ENCODE measurements at places on chromosomes 1 and 21.

DNA sequence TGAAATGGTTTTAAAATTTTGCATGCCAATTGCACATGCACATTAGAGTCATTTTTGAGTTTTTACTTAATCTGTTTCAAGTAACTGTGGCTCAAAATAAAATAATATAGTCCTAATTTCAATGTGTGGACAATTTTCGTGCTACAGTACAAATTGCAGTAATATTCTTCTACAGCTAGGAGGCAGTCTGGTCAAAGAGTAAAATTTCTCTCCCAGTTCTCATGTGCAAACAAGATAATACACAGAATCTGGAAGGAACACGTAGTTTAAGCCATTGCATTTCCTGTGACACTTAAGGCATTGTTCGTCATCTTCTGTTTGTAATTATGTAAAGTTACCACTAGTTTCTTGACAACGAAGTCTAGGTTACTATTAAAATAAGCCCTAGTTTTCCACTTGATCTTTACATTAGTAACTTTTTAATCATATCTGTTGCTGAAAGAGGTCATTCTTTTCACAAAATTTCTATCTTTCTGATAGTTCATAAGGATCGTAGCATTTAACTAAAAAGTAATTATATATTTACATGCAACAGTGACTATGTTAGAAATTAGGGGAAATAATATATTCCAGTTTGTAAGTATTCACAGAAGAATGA, 28.9 kb downstream of the ODR4 start:
- peak; percentile 2 for DNase-seq

DNA sequence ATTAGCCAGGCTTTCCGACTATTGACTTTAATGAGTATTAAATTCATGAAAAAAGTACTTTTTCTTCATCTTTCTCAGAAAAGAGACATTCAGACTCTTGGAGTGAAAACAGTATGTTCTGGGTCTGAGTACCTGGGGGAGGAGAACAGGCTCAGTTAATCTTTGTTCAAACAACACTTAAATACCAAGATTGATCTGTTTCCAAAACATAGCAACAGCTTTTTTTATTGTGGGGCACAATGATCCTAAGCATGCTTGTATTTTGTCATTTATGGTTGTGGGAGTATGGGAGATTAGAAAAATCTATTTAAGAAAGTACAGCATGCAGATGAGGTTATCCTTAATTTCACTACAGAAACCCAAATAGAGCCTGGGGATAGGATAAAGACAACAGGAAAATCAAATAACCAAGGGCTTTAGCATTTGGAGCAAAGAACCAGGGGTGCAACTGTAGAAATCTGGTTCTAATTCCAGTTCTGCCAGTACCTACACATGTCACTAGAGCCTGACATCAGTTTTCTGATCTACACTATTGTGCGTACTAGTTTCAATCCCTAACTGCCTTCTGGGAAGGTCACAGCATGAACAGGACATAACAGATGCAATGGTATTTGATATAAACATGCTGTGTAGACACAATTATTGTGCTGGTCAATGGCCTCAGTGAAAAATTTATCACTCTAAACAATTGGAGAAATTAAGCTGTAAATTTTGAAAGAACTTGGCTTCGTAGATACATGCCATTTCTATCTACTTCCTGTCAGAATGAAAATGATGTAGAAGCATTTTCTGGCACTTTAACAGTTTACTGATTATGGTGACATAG, 91.2 kb downstream of the KCNK1 start:
- DNase-seq = no peak

DNA sequence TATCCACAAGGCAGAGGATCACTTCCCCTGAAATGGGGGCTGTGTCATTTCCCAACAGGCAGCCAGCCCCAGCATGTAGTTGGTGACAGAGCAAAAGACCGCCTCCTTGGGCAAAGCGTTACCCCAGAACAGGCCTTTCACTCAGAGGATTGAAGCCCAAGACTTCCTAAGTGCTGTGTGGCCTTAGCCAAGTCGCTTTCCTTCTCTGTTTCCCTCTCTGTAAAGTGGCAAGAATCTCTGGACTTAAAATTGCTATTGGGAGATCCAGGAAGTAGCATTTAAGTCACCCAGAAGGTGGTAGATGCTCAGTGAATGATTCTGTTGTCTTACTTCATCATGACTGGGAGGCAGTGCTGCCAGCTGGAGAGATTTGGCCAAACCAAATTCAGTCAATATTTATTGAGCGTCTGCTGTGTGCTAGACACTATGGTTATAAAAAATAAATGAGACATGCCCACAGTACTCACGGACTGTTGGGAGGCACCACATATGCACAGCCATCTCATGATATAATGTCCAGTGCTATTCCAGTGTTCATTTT, 35.3 kb downstream of the NIPAL3 start:
- DNase-seq = no peak

DNA sequence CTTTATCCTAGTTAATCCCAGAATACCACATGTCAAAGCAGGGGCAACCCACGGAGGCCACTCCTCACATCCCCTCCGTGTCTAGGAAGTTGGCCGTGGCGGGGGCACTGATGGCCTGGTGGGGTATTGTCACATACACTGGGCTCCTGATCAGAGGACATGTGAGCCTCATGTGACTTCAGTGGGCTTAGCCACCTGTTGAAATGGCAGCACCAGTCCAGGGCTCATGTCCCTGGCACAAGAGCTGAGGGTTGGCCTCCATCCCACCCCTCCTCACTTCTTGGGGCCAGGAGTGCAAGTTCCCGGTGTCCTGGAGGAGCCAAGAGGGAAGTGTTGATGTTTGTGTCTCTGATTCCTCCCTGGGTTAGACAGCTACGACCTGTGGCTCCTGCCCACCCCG, 313.4 kb downstream of the CAMTA1 start:
- DNase-seq = no peak

GRCh38 chr1:56417646-56418045, 161.7 kb downstream of the PLPP3 start:
- DNase-seq = no peak

GRCh38 chr1:170910273-170910672, 25.1 kb upstream of the MROH9 start:
- DNase-seq = no peak

- DNase-seq = peak; percentile 65
Observed at GRCh38 chr1:109821221-109821669, 57.5 kb upstream of the EPS8L3 start.
